ENCODE measurements at places on chromosomes 16 and 17.
A peak's percentile ranks its signal among the peaks of the same experiment; 100 is the strongest.

DNA sequence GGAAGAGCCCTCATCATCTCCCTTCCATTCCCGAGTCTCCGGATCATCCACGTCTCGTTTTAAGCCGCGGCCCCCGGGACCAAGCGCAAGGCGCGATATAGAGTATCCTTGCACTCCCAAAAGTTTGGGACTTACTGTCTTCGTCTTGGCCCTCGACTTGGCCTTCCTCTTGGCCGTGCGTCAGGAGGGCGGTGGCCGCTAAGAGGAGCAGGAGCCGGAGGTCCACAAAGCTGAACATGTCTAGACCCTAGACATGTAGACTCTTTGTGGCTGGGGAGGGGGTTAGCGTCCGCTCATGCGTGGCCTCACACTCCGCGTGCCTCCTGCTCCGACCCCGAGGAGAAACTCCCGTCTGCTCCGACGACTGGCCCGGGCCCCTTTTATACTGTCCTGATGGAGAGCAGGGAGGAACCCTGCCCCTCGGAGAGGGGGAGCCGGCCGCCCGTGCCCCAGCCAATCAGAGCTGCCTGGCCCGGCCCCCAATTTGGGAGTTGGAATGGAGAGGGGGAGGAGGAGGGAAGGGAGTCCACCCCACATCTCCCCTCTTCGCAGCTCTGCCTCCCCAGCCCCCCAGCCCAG, at the start of gene COL1A1:
COL1A1 (minus strand) TSS at position 356 of the 579 bp plus-strand sequence; CDS start at position 238, 118 bp downstream.
- DNase-seq, result no peak

DNA sequence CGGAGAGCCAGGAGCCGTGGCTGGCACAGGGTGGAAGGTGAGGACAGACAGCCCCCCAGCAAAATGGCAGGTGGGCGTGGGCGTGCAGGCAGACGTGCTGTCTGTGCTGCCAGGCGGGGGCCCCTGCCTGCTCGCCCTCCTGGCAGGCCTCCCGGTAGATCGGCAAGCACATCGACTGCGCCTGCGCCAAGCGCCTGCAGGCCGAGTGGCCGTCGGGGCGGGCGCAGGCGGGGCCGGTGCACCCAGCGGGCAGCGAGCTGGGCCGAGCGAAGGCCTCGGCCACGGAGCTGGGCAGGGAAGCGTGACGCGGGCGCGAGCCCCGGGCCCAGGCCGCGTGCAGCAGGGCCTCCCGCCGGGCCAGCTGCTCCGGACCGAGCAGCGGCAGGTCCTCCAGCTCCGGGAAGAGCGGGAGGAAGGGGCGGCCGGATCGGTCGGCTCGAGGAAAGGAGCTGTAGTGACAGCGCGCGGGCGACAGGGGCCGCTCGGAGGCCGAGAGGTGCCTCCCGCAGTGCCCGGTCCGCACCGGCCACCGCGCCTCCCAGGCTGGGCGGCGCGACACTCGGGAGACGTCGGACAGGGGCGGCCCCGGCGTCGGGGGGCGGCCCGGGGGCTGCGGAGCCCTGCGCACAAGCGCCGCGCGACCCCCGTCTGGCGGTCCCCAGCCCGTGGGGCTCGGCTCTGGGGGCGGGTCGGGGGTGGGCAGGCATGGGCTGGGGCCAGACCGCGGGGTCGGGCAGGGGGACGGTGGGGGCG, 16.9 kb downstream of the GRIN2C start:
- DNase-seq, result no peak

- no peak for DNase-seq
Observed at GRCh38 chr17:2691069-2691871, 20.3 kb downstream of the CLUH start.

GRCh38 chr16:19879241-19879792, 5.3 kb downstream of the GPRC5B start:
- no peak for DNase-seq

DNA sequence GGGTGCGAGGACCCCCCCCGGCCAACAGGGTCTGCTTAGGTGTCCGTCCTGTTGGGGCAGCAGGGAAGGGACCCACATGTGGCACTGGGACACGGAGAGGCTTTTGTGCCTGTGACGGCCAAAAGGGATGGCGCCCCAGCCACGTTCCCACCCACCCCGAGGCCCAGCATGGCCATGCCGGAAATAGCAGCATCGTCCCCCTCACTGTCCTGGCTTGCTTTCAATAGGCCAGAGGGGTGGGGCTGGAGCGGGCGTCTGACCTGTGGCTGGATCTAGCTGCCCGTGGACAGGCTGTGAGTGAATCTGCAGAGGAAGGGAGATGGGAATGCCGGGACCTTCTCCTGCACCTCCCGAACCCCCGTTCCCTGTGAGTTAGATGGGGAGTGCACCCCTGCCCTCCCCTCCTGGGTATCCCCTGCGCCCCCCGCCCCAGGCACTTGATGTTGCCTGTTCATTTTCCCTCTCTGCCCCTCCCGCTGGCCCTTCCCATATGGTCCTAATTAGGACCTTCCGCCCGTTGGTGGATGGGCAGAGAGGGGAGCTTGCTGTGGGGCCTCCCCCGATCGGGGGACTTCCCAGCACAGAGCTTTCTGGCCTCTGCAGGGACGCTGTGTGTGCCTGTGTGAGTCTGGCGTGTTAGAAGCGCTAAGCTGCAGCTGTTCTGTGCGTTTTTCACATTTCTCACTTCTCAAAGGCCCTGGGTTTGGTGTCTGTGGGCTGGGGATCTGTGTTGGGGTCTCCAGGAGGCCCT, 292.8 kb downstream of the SEC14L1 start:
- DNase-seq, result no peak

DNA sequence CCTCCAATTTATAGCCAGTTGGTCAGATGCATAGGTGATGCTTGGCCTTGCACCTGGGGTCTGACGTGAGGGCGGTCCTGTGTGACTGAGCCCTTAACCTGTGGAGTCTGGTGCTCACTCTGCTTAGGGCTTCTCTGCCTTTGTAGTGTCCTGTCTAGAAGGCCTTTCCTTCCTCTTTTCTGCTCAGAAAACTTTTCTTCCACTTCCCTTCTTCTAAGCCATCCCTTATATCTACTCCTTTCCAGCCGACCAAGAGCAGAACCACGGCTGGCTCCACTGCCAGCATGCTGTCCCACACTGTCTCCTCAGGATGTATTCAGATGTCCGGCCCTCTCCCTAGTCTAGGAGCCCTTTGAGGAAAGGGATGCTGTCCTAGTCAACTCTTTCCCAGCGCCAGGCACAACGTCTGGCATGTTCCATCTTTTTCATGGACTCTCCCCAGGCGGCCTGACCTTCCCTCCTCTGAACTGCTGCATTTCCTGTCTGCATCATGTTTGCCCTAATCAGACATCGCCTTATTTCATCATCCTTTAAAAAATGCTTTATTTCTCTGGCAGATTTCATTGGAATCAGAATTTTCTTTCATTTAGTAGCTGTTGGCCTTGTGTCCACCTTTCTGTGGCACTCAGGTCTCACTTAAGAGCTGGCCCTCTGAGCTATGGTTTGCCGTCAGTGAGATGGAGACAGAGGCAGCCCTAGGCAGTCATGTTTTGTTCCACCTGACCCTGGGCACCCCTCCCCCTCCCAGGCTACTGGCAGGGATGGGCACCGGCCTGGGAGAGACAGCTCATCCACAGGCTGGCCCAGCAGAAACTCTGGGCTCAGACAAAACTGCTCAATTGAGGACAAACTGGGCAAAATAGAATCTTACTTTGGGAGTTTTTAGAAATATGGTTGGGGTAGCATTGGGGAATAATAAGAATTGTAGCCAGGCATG, 15.5 kb upstream of the BRCA1 start:
- DNase-seq, result no peak

GRCh38 chr16:86016201-86016965, 117.4 kb downstream of the IRF8 start:
- DNase-seq, result peak; percentile 23

DNA sequence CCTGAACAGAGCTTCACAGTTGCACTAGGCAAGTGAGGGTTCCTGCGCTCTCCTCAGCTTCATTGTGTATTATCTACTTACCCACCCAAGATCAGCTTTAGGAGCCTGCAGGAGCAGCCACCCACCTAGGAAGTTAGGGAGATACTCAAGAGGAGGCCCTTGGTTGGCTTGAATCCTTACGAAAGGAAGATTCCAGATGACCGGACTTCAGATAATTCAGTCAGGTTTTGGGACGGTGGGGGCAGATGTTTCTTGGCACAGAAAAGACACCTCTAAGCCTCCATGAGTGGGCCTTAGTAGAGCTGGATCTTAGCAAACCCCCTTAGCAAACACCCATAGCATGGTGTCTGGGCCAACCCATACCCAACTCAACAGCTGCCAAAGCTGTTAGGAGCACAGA, 2.4 kb upstream of the CBFB start:
- DNase-seq, result no peak

- DNase-seq, result no peak
Observed at GRCh38 chr17:82114447-82114846, 16.4 kb upstream of the FASN start.

- no peak for DNase-seq
Observed at GRCh38 chr16:53064081-53064578, 9.3 kb downstream of the CHD9 start.

- DNase-seq, result no peak
Observed at GRCh38 chr16:88287219-88287618, 95.5 kb upstream of the ZNF469 start.

- peak; percentile 39 for DNase-seq
Observed at GRCh38 chr17:80397686-80398085, 17.3 kb upstream of the ENDOV start.

DNA sequence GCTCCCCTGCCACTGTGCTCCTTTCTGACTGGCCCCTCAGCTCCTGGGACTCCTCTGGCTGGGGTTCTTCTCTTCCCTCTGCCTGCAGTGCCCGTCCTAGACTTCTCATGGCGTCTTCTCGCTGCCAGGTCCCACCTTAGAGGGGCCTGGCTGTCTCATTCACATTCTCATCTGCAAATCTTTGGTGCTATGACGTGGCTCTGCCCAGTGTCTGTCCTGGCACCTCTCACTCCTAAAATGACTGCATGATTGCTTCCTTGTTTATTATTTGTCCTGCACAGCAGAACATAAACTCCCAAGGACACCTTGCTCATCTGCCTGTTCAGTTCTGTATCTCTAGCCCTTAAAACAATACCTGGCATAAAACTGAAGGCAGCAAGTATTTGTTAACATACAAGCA, 18.5 kb upstream of the ALDH3A2 start:
- DNase-seq, result no peak

DNA sequence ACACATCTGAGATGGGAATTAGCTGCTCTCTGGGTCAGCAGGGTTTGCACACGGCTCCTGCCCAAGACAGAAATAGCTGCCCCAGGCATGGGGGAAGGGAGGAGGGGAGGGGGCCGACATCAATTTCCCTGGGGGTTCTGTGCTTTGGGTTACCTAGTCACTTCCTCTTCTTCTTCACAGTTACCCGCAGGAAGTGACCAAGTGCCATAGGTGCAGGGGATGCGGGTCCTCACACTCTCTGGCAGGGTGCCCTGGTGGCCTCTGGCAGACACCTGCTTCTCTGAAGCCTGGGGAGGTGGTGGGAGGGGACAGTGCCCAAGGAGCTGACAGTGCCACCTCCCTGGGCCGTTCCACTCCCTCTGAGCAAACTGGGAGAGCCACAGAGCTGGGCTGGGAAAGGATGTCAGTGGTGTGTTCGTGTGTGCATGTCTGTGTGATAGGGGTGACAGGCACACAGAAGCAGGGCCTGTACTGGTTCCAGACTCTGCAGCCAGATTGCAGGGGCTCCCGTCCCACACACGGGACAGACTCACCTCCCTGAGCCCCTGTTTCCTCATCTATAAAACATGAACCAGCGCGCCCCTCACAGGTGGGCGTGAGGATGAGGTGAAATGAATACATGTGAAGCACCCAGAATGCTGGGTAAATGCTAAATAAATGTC, 18.2 kb downstream of the SCN4A start:
- no peak for DNase-seq

- DNase-seq, result no peak
Observed at GRCh38 chr16:78902321-78902720, 698.2 kb downstream of the MAF start.

DNA sequence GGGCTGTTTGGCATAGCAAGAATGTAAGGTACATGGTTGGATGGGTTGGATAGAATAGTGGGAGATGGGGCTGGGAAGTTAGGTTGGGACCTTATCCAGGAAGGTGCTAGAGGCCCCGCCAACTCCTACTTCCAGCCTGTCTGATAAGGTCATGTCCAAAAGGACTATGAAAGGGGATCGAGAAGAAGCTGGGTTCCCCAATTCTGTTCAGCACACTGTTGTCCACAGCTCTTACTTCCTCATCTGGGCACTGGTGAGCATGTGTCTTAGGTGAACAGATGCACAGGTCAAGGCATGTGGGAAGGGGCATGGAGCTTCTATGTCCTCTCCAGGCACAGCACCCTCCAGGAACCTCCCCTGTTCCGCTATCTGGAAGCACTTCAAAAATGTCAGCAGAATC, 5.6 kb upstream of the ULK2 start:
- no peak for DNase-seq

DNA sequence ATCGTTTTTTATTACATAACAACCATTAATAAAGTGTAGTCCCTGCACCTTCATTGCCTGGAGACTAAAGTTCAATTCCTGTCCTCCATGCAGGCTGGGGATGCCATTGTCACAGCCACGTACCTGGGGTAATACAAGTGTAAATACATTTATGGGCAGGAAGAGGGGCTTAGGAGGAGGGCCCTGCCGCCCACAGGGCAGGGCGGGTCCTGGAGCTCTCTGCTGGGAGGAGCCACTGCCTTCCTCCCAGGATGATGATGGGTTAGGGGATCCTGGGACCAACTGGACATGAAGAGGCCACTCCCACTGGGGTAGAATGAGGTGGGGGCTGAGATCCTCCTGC, 44.1 kb upstream of the SLC38A10 start:
- DNase-seq, result no peak

DNA sequence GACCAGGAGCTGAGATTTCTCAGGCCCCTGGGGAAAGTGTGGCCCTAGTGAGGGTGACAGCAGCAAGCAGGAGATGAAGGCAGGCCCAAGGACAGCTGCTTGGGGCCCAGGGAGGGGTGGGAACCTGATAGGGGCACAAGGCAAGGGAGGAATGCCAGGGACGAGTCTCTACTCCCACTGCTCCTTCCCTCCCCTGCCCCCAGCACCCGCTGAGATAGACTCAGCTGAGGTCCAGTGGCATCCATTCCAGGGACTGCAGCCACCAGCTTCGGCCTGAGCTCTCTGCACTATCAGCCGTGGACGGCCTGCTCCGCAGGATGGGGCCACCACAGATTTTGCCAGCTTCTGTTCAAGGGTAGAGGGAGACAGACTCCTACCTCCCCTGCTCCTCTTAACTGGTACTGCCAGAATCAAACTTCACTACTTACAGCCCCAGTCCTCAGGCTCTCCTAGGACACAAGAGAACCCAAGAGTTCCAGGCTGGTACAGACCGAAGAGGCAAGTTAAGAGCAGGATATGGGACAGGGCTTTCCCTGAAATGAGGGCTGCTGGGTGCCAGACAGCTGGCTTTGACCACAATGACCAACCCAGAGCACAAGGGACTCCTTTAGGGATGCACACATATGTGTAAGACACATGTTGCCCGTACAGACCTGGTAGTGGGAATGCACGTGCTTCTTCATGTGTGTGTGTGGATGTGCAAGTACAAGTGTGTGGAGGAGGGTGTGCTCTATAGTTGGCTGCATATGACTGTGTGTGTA, 5.5 kb downstream of the CACNB1 start:
- DNase-seq, result no peak

- no peak for DNase-seq
Observed at GRCh38 chr17:82881900-82882714, 42.3 kb upstream of the ZNF750 start.

GRCh38 chr17:12342609-12343435, 322.1 kb downstream of the MAP2K4 start:
- DNase-seq, result no peak

- DNase-seq, result no peak
Observed at GRCh38 chr17:13176436-13176835, 158.6 kb upstream of the ELAC2 start.
